ENCODE measurements at places on chromosomes 6 and 20.

- DNase-seq = no peak
Measured at GRCh38 chr6:111848262-111848812, 24.9 kb downstream of the FYN start.

- no peak for DNase-seq
Measured at GRCh38 chr6:139659196-139659595, 284.7 kb upstream of the CITED2 start.

DNA sequence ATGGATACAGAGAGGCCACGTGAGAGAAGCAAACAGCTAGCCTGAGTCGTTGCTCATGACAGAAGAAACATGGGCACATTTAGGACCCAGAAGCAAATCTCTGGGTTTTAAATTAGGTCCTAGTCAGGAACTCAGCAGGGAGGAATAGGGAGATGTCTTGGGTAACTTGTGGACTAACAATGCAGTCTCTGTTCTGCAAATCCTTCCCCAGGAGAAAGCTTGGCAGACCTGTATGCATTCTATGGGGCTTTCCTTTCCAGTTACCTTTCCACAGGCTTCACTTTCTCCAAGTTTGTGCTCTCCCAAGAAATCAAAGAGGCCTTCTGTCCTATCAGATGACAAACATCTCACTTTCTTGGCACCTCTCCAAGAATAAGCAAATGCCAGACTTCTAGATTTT lies 47.2 kb upstream of the PLCB4 start:
- peak; percentile 17 for DNase-seq

GRCh38 chr6:20952699-20953474 lies 418.6 kb downstream of the CDKAL1 start:
- peak; percentile 35 for DNase-seq

DNA sequence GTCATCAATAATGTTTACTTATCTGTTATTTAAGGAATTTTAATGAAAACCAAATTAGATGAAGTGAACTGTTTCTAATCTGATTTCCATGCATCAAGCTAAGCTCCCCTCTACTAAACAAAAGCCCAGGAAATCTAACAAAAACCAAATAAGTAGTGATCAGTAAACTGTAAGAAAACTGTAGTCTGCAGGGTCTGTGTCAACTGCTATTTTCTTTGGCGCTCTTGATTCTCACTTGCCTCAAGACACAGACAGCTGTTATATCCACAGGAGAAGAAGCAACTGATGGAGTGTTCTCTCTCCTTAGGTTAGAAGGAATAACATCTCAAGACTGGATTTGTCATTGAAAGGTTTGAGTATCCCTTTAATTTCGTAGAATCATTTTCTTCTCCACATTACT lies 293.5 kb downstream of the PHF3 start:
- no peak for DNase-seq

GRCh38 chr20:23298926-23299672 lies 51.5 kb upstream of the NXT1 start:
- no peak for DNase-seq

GRCh38 chr6:162358625-162359024 lies 368.9 kb downstream of the PRKN start:
- no peak for DNase-seq

DNA sequence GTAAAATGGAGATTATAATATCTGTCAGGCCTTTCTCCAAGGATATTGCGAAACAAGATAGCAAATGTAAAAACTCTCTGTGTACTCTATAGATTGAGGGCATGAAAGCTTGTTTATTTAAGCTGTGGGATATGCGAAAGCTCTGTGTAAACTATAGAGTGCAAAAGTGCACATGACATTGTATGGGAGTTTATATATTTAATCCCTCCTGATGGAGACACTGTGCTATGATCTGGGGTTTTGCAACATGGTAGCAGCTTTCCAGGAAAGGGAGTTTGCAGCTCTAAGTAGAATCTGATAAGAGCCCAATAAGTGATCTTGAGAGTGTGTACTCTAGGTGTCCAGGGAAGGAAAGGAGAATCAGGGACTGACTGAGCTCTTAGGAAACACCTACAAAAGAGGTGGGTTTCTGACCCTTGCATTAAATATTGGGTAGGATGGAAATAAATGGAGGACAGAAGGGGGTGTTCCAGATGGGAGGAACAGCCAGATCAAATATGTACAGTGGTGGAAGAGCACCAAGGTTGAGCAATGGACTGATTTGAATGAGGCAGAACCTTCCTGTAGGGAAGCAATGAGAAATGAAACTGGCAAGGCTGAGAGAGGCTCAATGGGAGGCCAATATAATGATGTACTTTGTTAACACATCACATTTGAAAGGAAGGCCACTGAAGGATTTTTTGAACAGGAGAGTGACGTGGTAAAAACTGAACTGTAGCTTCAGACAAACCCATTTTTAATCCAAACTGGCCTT lies 450.1 kb downstream of the GJA1 start:
- no peak for DNase-seq

DNA sequence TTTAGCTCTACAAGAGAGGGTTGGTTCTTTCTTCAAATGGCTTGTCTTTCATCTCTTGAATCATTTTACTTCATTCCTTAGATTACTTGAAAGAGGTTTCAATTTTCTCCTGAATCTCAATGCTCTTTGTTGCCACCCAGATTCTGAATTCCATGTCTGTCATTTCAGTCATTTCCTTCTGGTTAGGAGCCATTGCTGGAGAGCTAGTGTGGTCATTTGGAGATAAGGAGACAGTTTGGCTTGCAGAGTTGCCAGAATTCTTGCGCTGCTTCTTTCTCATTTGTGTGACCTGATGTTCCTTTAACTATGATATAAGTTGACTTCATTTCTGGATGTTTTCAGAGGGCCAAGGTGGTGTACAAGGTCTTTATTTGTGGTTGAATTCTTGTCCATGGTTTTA lies 157.8 kb downstream of the SLC22A3 start:
- no peak for DNase-seq

DNA sequence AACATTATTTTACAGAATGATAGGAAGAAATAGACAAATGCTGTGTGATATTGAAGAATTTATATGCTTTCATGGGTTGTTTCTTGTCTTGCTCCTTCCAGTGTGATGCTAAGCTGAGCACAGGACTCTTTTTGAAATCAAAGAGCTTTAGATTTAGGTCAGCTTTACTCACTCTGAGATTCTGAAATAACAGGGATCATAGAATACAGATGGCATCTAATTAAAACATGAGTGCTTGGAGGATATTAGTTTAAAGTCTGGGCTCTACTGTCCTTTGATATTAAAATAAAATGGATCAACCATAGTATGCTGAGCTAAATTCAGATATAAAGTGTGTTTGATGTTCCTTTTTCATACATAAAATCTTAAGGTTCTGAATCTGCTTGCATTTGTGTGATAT lies 29.6 kb downstream of the MLIP start:
- DNase-seq = no peak

DNA sequence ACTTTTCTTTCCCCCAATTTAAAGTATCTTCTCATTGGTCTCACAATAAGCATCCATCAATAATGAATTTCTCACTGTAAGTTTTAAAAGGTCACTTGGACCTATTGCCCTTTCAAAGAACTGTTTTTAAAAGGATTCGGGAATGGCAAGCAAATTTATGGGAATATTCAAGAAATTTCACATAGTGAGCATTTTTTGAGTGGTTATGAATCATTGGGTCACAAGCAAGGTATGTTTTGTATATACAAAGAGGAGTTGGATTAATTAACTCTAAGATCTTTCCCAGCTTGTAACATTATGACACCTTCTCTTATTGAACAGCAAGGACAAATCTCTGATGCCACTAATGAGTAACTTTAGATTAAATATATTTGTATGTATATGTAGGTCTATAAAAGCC lies 165.0 kb downstream of the MOXD1 start:
- DNase-seq = no peak

- no peak for DNase-seq
Measured at GRCh38 chr6:149924206-149924932, 1.4 kb upstream of the RAET1G start.

GRCh38 chr6:141134723-141135122 lies 998.0 kb upstream of the GJE1 start:
- DNase-seq = no peak

DNA sequence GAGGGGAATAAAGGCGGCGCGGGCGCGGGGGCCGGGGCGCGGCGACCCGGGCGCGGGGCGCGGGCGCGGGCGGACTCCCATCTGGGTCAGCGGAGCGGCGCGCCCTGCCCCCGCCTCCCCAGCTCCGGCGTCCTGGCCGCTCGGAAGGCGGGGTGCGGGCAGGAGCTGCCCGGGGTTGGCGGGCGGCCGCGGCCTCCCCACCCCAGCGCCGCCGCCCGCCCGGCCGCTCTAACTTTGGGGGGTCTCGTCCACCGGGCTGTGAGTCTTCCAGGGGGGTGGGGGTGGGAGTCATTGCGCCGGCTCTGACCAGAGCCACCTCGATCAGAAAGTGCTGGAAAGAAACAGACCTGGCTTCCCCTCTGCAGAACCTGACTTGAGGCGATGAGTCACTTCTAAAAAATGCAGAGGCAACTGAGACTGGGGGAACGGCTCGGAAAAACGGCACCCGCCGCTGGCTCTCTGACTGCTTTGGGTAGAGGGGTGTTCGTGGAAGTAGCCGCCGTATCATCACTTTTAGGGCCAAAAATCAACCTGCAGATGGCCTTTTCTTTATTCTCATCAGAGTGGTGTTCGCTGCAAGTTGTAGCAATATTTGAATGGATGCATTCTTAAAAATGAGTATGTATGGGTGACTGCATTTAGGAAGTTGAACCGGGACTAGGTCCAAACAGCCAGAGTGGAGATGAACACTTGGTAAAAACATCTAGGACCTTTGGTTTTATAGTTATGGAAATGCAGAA lies 667 bp downstream of the CAP2 start:
- peak; percentile 26 for DNase-seq

- no peak for DNase-seq
Measured at GRCh38 chr6:26383624-26384417, 913 bp downstream of the BTN2A2 start.

- no peak for DNase-seq
Measured at GRCh38 chr6:160945516-160946177, 45.9 kb upstream of the MAP3K4 start.

DNA sequence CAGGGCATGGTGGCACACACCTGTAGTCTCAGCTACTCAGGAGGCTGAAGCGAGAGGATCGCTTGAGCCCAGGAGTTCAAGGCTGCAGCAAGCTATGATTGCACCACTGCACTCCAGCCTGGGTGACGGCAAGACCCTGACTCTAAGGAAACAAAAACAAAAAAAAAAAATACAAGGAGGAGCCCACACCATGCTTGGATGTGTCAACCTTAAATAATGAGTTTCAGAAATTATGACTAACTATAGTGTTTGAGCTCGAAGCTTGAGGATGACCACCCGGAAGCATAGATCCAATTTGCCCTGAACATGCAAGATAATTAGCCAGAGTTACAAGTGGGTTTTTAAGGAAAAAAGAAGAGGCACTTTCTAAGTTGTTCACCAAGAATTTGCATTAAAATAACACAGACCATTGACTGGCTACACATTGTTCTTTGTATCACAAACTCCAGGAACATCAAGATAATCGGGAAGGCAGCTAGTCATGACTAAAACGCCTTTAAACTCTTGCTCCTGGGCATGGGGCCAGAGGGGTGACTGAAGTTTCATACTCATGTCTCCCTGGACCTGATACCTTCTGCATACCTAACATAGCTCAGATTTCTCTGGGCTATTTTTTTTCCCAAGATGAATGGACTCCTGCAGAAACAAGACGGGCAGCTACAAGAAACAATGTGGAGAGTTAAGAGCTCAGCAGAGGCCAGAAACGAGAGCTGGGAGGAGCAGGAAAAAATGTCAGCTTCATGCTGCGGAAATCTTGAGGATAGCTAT lies 289.6 kb downstream of the PREX1 start:
- no peak for DNase-seq

- DNase-seq = no peak
Measured at GRCh38 chr6:11480541-11480940, 57.0 kb upstream of the TMEM170B start.

GRCh38 chr6:111609028-111609820 lies 3.5 kb upstream of the TRAF3IP2 start:
- DNase-seq = no peak

DNA sequence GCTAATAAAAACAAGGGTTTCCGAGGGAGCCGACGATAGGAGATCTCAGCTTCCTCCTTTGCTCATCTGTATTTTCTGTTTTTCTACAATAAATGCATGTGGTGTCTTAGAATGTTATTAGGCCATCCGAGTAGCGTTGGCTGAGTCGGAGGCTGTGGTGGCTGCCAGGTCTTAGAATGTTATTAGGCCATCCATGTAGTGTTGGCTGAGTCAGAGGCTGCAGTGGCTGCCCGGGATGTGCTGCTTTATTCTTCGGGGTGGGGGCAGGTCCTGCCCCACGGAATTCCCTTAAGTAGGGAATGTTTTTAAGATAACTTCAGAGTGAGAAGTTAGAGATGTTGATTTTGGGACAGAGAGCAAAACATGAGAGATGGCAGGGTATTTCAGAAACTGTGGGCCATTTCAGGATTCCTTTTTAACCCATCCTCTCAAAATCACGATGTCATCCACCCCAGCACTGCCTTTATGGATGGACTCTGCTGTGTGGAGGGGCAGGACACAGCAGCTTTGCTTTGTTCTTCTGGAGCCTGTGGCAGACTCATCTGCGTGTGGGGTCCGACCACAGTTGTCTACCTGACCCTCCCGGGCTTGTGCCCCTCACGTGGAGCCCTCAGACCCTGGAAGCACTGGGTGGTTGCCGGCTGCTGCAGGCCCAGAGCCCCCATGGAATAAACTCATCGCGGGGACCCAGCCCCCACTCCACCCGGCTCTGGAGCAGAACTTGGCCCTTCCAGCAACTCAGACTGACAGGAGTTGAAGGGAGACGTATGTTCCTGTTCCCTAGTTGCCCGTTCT lies 20.4 kb downstream of the OSBPL2 start:
- no peak for DNase-seq

- DNase-seq = no peak
Measured at GRCh38 chr6:157223511-157223910, 99.8 kb downstream of the TMEM242 start.

DNA sequence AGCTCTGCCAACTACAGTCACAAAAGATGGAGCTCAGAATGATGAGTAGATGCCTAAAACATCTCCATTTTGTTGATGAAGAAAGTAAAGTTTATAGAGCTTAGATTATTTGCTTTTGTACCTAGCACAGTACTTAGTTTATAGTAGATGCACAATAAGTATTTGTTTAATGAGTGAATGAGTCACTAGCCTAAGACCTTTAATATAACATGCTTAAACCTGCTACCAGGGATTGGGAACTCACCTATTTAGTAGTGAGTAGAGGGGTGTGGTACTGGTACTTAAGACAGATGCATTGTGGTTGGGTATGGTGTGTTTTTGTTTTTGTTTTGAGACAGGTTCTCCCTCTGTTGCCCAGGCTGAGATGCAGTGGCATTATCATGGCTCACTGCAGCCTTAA lies 35.8 kb downstream of the TRIM38 start:
- no peak for DNase-seq

Data from SK-N-DZ (cell line).